HAP-1 (cell line): ENCODE measurements at places on chromosomes 11 and 22.

DNA sequence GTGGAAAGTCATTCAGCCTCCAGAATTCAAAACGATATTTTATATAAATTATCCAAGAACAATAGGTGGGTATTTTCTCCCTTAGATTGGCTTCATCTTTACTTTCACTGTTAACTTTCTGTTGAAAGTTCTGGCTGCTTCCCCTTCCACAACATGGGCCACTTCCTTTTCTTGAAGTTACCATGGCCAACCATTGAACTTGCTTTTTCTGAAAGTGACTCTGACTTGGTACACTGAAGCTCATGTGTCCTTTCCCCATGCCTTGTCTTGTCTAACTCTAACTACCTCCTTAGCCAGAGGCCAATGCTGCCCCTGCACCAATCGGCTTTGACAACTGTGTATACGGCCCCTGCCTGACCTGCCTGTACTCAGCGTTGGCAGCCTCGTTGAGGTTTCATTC, 225.2 kb downstream of the FAT3 start:
- DNase-seq: no peak

DNA sequence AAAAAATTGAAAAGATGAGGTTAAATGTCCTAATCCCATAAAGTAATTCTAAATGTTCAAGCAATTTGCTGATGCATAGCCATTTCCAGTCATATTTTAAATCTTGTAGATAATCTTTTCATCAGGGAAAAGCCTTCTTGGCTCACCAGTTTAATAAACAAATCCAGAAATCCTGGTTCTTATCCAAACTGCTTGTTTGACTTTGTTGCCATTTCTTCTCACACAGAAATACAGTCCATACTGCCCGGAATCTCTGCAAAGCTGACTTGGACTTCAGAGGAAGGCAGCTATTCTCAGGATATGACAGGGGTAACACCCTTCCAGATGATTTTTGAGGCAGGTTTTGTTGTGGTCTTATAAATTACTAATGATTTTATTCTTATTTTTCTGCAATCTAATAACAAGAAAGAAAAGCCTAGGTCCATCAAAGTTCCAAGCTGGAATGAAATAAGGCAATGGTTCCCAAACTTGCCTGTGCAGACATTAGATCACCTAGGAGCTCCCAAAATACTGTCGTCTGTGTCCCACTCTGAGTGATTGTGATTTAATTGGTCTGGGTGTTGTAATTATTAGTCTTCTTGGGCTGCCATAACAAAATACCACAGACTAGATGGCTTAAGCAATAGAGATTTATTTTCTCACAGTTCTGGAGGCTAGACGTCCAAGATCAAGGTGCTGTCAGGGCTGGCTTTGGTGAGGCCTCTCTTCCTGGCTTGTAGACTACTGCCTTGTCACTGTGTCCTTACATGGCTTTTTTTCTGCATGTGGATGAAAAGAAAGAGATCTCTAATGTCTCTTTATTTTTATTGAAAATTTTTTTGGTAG, 55.1 kb upstream of the RCE1 start:
- DNase-seq: no peak

DNA sequence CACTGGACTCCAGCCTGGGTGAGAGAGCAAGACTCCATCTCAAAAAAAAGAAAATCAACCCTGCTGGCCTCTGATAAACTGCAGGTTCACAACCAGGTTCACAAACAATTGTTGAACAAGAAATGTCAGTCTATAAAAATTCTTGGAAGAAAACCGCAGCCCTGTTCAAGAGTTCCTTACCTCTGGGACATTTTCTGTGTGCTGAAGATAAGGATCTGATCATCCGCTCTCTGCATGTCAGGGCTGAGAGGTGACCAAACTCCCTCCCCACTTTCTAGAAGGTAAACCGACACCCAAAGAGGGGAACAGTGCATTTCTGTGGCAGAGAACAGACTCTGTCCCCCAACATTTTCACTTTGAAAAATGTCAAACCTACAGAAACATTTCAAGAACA, 4.2 kb upstream of the UPK3A start:
- no peak for DNase-seq

DNA sequence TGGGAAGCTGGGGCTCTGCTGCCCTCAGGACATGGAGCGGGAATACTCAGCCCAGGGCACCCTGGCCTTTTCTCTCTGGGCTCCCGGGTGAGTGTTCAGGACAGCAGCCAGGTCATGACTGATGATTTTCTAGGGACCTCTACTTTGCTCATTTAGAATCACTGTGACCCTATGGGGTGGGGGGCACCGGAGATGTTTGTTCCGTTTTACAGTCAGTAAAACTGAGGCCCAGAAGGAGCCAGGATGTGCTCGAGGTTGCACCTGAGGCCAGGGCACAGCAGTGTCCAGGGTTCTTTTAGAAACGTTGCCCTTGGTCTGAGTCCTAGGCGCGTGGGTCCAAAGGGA, 48.1 kb downstream of the SMIM38 start:
- DNase-seq: no peak

- DNase-seq: no peak
These were observed 72.7 kb upstream of the NARS2 start for GRCh38 chr11:78647266-78647915.

- no peak for DNase-seq
These were observed 5.8 kb downstream of the ARHGAP1 start for GRCh38 chr11:46694607-46695006.

- DNase-seq: peak; percentile 39
These were observed 31.3 kb downstream of the TRAF6 start for GRCh38 chr11:36478700-36479329.

DNA sequence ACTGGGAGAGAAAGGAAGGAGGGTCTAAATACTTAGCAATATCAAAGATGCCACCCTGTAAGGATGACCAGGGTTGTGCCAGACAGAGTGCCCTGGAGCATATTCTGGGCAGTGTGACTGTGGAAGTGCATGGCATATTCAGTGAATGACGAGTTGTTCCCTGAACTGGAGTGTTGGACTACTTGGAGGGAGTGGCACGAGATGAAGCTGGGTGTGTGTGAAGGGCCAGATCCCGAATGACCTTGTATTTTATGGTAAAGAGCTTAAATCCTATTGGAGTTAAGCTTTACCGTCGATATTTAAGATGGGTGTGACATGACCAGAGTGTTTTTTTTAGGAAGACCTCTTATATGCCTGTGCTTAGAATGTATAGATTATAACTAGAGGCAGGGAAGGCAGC, 48.8 kb downstream of the STIM1 start:
- no peak for DNase-seq

DNA sequence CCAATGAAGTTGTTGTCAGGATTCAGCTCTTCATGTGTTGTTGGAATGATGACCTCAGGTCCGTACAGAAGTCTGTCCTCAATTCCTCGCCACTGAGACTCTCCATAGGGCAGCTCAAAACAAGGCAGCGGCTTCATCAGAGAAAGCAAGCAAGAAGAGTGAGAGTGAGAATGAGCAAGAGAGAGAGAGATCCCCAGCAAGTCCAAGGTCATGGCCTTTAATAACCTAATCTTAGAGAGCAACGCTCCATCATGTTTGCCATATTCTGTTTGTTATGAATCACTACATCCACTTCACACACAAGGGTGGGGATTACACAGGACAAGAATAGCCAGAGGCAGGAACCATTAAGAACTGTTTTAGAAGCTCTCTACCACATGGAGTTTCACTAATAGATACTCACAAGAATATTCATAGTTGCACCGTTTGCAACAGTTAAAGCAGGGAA, 23.3 kb upstream of the MMP7 start:
- DNase-seq: no peak

GRCh38 chr22:44807915-44808690, 55.7 kb downstream of the ARHGAP8 start:
- peak; percentile 67 for DNase-seq

DNA sequence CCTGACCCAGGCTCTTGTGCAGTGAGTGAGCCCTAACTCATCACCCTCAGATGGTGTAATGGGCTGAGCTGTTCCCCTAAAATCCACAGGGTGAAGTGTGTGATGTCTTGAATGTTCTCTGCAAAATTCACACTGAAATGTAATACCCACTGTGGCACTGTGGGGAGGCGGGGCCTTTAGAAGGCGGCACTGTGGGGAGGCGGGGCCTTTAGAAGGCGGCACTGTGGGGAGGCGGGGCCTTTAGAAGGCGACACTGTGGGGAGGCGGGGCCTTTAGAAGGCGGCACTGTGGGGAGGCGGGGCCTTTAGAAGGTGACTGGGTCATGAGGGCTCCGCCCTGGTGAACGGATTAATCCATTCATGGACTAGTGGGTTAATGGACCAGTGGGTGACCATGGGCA, 33.0 kb downstream of the CHID1 start:
- DNase-seq: peak; percentile 76

DNA sequence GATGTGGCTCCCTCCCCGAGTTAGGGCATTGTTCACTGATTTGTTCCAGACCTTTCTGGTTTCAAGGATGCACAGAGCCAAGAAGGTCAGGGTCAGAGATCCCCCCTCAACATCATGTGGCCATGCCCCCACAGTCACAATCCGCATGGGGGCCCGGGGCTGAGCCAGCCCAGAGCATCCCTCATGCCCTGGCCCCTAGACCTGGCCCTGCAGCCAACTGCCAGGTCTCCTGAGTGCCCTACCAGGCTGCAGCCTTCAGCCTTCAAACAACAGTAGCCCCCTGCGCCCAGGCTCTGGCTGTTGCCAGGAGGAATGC, 142.4 kb downstream of the CRYBB2 start:
- no peak for DNase-seq

DNA sequence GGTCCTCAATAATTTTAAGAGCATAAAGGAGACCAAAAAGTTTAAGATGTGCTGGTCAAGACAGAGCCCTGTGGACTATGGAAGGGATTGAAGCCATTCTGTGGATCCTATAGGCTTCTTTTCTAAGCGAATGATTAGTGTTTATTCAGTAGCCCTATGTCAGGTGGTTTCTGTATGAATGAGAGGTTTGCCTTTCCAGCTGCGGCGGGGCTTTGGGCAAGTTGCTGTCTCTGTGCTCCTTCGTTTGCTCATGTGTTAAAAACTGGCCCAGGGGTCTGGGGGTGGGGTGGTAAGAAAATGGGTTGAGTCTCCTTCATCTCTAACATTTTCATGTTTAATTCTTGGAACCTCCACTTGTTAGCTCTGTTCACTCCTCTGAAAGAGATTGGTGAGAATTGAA, 105.3 kb downstream of the PTPRJ start:
- no peak for DNase-seq

DNA sequence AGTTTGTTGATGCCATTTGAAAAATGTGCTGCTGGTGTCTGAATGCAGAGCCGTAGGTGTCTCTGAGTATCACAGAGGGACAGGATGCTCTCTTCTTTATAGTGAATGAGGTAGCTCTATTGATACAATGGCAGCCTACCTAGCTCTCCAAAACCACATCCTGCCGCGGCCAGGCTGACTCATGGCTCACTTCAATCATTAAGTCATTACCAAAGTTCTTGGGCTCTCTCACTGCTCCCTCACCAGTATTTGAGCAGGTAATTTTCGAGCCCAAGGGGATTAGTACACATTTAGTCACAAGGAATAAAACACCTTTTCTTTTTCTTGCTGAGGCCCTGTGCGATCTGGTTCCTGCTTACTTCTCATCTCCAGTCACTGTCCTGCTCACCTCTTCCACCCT, 509.0 kb upstream of the LARGE1 start:
- no peak for DNase-seq

DNA sequence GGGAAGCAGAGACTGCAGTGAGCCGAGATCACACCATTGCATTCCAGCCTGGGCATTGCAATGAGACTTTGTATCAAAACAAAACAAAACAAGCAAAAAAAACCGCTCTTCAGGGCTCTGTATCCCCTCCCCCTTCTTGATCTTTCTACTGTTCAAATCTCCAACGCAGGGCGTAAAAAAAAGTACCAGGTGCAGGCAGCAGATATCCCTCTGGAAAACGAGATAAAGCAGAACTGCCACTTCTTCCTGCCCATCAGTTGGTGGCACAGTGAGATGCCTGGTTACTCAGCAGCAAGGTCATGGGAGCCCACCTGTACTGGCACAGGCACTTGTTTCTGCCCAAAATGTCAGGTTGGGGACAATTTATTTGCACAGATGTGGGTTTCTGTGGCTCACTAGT, 11.2 kb downstream of the CCS start:
- DNase-seq: no peak

DNA sequence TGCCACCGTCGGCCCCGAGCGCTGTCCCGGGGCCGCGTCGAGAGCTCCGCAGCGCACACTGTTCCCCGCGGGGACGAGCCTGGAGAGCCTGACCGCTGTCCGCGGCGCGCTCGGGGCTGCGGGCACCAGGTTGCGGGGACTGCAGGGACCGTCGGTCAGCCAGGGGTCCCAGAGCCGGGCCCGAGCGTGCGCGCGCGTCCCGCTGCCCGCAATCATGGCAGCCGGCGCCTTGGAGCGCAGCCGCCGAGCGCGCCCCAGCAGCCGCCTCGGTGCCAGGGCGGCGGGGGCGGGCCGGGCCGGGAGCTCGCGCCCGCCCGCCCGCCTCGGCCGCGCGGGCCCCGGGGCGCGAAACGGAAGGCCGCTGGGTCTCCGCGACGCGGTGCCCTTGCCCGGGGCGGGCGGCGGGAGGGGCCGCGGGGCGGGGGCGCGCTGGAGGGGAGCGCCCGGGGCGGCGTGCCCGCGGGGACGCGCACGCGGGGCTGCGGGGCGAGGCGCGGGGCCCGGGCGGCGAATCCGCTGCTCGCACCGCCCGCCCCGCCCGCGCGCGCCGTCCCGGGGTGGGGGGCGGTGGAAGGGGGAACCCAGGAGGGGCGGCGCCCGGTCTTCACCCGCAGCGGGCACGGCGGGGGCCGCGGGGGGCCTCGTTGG, 79.4 kb upstream of the PPARA start:
- DNase-seq: peak; percentile 33
